ENCODE measurements at places on chromosomes 16 and 17.

DNA sequence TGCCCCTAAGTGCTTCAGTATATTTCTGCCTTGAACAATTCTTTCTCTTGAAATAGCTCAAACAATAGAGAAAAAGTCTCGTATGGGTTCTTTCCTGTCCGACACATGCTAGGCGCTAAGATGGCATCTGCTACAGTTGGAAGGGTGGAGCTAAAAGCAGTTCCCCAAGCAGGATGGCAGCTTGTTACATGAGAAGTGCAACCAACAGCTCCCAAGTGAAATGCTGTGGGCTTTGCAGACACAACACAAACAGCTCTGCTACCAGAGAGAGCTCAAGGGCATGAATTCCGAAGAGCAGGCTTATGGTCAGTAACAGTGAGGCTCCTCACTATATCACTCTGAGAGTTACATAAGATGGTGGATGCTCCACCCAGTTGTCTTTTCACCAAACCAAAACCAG is 83.8 kb downstream of the VPS53 start:
- no peak for DNase-seq

DNA sequence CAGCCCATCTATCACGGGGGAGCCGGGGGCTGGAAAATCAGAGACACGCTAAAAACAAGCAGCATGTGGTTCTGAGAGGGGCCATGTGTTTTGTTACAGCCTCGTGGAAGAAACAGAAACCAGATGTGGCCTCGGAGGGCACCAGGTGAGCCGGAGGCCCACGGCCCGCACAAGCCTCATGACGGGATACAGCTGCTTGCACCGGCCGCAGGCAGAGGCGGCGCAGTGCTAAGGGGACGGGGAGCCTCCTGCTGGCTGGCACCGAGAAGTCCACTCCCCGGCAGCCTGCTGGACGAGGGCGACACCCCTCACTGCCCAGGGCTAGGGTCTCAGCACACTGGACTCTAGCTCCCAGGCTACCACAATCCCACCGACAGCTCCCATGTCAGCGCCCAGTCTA is 19.2 kb downstream of the NDUFAF8 start:
- no peak for DNase-seq

DNA sequence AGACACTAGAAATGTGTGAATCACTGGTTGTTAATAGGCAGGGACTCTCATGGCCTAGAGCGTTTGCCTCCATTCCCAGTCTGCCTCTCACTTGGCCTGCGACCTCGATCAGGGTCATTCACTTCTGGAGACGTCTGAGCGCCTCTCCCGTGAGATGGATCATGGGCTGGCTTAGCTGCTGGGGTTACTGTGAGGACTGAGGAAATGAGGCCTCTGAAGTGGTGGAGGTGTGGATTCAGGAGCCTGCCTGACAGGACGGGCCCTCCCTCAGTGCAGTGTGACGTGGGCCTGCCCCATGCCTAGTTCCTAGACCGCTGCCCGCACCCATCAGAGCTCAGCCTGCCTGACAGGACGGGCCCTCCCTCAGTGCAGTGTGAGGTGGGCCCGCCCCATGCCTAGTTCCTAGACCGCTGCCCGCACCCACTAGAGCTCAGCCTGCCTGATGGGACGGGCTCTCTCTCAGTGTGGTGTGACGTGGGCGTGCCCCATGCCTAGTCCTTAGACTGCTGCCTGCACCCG is 61.9 kb downstream of the BANP start:
- no peak for DNase-seq

DNA sequence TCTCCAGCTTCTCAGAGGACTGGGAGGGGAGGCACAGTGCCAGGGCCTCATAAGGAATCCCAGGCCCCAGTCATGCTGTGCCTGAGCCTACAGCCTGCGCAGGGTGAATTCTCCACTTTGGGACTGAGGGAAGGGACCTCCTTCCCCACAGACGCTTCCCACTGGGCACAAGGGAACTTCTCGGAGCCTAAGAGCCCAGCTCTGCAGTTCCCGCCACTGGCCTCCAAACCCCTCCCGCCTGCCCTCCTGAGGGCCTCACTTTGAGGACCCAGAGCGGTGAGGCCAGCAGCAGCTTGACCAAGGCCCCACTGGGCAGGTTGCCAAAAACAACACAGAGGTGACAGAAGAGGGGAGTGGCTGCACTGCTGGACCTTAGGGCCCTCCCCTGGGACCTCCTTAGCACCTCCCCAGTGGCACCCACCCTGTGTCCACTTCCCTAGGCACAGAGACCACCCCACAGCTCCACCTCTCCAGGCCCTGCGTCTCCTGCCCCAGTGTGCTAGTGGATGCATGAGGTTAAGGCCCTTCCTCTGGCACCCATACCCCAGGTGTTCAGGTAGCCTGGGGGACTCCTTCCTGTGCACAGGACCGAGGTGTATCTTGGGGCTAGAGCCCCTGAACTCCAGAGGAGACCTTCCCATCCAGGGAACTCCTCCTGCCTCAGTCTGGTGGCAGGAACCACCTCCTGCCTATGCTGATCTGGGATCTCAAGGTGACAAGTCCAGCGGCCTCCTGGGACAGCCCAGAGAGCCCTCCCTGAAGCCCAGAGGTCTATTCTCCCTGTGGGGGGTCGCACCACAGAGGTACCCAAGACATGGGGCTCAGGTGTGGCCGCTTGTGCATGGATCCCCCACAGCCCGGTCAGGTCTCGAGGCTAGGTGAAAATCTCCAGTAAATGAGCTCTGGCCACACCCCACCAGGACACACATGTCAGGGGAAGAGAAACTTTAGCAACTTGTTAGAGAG is 3.4 kb downstream of the CASKIN2 start:
- DNase-seq: no peak

DNA sequence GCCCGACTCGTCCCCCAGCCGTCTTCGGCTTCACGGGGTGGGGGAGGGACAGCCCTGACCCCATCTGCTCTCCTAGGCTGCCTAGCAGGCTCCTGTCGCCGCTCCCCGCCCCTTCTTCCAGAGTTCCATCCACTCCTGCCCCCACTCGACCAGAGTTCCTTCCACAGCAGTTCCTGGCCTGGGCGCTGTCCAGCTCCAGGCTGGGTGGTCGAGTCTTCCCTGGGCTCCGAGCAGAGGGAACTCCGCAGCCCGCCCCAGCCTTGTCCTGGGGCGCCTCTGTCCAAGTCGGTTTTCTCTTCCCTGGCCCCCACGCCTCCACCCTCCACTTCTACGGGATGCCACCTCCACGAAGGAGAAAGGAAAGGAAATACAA is 1.4 kb downstream of the PYY start:
- DNase-seq: no peak

- DNase-seq: no peak
These were observed 214.2 kb upstream of the TNRC6C start for GRCh38 chr17:77744066-77744988.

DNA sequence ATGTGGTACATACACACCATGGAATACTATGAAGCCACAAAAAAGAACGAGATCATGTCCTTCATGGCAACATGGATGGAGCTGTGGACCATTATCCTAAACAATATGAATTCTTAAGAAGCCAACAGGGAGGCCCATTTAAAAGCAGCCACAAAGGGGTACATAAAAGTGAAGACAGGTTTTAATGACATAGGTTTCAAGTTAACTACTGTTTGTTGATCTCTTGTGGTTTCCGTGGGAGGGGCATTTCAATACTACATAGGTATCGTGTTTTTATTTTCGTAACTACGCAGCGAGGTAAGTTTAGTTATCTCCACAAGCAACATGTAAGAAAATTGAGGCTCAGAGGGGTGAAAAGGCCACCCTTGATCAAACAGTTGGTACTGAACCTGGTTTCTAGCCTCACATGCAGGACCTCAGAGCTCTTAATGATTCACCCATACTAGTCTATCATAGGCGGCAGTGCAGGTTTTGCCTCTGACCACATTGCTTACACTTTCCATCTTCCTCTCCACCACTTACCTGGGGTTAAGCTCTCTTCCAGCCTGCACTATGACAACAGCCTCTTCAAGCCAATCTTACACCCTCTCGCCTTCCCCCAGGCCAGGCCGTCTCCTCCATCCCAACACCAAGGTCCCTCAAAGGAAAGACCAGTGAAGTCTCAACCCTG is 534.1 kb upstream of the HSBP1 start:
- DNase-seq: no peak

DNA sequence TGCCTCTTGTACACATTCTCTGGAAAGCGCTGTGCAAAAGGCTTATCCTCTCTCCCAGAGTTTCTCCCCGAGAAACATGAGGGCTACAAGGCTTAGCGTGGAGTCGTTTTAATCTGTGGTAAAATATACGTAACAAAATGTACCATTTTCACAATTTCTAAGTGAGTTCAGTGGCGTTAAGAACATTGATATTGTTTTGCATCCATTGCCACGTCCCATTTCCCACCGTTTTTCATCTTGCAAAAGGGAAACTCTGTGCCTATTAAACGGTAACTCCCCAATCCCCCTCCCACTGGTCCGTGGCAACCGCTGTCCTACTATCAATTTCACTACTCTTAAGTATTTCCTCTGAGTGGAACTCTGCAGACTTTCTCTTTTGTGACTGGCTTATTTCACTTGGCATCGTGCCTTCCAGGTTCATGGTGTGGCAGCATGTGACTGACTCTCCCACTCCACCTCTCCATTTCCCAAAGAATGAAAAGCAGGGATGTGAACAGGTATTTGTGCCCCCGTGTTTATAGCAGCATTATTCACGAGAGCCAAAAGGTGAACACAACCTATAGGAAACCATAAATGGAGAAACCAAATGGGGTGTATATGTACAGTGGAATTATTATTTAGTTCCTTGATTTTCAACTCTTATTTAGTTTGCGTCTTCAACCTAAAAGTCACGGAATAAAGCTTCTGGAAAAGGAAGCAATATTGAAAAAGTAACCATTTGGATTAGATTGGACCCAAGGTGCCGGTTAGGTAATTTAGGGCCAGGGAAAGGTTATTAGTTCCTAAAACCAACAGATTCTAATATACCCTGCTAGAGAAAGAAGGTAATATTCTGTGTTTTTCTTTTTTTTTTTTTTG is 1.1 kb upstream of the USP32 start:
- no peak for DNase-seq

- no peak for DNase-seq
These were observed 9.7 kb upstream of the MLKL start for GRCh38 chr16:74710401-74710800.

DNA sequence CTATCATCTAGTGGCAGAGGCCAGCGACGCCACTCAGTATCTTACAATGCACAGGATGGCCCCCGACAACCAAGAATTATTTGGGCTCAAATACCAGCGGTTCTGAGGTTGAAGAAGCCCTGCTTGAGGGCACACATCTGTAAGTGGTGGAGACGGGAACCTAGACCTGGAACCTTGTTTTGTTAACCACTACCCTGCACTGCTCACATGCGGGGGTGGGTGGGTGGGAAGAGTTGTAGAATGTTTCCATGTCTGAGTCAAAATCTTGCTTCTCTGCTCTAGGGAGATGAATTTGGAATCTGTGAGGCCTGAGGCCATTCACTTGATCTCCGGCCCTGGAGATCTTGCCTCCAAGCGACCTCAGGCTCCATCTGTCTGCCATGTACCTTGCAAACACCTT is 44.1 kb downstream of the ABCC1 start:
- no peak for DNase-seq

- no peak for DNase-seq
These were observed 915.0 kb downstream of the CDH11 start for GRCh38 chr16:64206862-64207261.

- DNase-seq: no peak
These were observed 109.6 kb downstream of the C16orf78 start for GRCh38 chr16:49483251-49483650.

GRCh38 chr17:3818786-3819185 is 17.8 kb upstream of the ITGAE start:
- no peak for DNase-seq

DNA sequence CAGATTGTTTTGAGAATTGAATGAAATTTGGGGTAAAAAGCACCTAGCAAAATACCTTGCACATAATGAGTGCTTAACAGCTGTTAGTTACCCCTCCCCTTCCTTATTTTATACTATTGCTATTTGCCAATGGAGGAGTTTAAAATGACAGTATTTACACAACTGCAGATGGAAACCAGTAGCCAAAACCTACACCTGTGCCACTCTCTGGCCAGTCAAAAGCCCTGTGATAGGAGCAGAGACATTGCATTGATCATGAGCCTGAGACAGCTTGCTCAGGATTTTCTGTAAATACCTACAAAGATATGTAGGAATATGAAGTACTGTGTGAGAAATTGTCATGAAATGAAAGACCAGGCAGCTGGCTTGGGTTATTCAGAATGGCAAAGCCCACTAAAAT is 115.3 kb upstream of the HLF start:
- DNase-seq: no peak

GRCh38 chr17:60901242-60901641 is 223.6 kb downstream of the BCAS3 start:
- no peak for DNase-seq

DNA sequence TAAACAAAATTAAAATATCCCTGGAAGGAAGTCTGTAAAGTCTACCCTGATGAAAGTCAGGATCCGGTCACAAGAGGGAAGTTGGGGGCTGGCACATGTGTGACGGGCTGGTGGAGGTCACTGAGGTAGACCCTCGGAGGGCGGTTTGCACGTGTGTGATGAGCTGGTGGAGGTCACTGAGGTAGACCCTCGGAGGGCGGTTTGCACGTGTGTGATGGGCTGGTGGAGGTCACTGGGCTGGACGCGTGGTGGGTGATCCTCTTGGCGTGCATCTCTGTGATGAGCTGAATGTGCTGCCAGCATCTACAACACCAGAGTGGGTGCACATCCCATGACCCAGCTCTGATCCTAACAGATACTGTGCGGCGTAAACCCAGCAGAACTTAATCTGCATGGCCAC is 43.7 kb upstream of the METRNL start:
- DNase-seq: no peak

- DNase-seq: no peak
These were observed 4.5 kb downstream of the PLLP start for GRCh38 chr16:57279780-57280638.

DNA sequence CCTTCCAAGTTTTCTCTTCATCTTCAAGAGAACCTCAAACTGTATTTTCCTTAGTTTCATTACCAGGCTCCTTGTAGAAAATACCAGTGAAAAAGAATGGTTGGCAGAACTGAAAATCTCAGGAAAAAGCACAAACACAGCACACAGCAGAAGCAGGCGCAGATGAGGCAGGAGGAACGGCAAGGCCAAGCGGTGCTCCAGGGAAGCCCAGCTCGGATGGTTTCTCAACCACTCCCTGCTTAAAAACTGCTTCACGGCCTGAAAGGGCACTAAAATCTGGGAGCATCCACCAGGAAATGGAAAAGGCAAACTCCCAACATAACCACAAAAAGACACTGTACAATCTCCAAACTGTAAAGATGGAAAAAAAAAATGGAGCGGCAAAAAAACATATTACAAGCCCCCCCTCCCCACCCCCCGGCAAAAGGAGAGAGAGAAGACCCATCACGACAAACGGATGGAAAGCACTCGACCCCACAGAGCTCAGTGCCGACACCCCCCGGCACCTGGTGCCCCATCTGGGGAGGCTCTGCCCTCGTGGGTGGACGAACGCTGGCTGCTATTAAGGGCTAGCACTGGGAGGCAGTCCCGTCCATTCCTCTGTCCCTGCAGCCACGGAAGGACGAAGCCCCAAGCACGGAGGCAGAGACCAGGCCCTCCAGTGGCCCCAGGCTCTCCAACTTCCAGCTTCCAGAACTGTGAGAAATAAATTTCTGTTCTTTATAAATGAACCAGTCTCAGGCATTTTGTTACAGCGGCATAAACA is 127.5 kb downstream of the ZNF778 start:
- DNase-seq: no peak

- no peak for DNase-seq
These were observed 5.4 kb downstream of the NFATC3 start for GRCh38 chr16:68090533-68090932.
